ENCODE measurements at places on chromosomes 5 and 9. TPM values are rescaled to one million over a fixed set of nuclear protein-coding genes. Genes with fewer than 3 reads are reported as not detected.

GRCh38 chr5:1111727-1112289 is at the start of gene SLC12A7:
TSS of gene SLC12A7 (minus strand) at chr5:1112063. CDS start at chr5:1111991, 72 bp downstream.
- peaks cover 11% of the 10 kb centered on the region for H3K36me3 ChIP-seq
- peak within 1 kb of the TSS; percentile 89 for H3K4me3 ChIP-seq

GRCh38 chr9:93648836-93649235 is 72.5 kb downstream of the PHF2 start:
- H3K4me1 ChIP-seq, result no peaks in the 10 kb centered on the region
- DNase-seq, result no peak
- no peak overlapping the region for H3K27ac ChIP-seq
- peaks cover 4% of the 10 kb centered on the region for H3K36me3 ChIP-seq

GRCh38 chr9:26710008-26710407 is 182.6 kb downstream of the CAAP1 start:
- no peak overlapping the region for H3K27ac ChIP-seq
- H3K4me1 ChIP-seq, result no peaks in the 10 kb centered on the region
- no peaks in the 10 kb centered on the region for H3K27me3 ChIP-seq
- no peak for DNase-seq

DNA sequence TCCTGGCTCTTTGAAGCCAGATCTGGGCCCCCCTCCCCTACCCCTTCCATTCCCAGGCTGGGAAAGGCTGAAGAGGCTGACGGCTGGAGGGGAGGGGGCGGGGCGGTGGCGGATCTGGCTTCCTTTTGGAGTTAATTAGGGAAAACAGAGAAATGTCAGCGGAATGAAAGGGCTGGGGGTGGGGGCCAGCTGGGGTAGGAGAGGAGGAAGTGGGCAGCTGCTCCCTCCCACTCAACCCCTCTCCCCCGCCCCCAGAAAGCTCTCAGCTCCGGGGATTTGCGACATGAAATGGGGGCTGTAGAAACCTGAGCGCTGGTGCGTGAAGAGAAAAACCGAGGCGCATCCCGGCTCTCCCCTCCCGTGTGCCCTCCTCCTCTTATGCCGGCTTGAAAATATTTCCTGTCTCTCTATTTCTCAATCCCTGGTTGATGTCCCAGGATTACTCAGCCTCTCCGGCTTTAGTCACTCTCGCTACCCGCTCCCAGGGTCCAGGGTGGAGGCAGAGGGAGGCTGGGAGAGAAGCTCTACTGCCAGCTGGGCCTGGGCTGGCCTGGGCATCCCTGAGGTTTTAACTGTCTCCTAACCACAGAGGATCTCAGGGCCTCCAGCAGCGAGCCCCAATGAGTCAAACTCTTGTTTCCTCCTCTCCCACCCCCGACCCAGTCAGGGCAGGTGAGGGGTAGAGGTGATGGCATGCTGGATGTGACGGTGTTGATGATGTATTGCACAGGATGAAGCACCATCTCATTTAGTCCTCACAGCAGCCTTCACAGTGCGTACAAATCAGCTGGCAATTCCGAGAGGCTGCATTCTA is 20.1 kb downstream of the PCDHGC5 start:
- DNase-seq, result no peak
- H3K27me3 ChIP-seq, result no peaks in the 10 kb centered on the region
- no peak overlapping the region for H3K27ac ChIP-seq

BTNL8 gene
- total RNA-seq, result 0.18 TPM

DNA sequence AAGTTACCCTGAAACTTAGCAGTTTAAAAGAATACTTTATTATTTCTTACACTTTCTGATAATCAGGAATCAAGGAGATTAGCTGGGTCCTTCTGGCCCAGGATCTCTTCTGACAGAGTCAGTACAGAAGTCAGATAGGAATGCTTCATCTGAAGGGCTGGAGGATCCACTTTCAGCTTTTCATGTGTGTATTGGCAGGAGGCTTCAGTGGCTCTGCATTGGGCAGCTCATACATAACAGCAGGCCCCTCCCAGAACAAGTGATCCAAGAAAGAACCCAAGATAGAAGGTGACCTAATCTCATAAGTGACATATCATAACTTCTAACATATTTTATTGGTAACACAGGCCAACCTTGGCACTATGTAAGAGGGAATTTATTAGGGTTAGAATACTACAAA is 258.4 kb downstream of the HCN1 start:
- no peaks in the 10 kb centered on the region for H3K4me1 ChIP-seq
- H3K36me3 ChIP-seq, result no peaks in the 10 kb centered on the region
- no peak for DNase-seq
- no peak overlapping the region for H3K4me3 ChIP-seq
- H3K27ac ChIP-seq, result no peak overlapping the region

DNA sequence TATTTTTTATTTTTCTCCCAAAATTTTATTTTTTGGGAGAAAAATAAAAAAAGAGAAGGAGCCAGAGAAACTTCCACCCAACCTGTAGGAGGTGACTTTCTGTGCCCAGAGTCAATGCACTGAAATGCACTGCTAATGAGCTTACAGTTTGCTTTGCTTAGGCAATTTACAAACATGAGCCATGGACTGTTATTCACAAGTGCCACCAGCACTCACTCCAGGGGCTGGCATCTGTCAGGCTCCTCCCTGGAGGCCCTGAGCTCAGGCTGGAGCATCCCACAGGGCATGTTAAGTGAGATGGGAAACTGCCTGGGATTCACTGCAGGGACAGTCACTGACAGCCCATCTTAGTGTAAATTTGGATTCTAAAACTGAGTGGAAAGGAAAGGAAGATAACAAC is 74.9 kb downstream of the FANCC start:
- H3K27me3 ChIP-seq, result no peaks in the 10 kb centered on the region
- H3K4me1 ChIP-seq, result no peaks in the 10 kb centered on the region
- peaks cover 15% of the 10 kb centered on the region for H3K36me3 ChIP-seq

IL13 gene
- 830 TPM for total RNA-seq

GRCh38 chr5:180305481-180305880 is 13.6 kb upstream of the MAPK9 start:
- DNase-seq, result no peak
- H3K4me1 ChIP-seq, result no peaks in the 10 kb centered on the region
- no peaks in the 10 kb centered on the region for H3K36me3 ChIP-seq
- H3K27ac ChIP-seq, result no peak overlapping the region
- H3K27me3 ChIP-seq, result no peaks in the 10 kb centered on the region
- no peak overlapping the region for H3K4me3 ChIP-seq

DNA sequence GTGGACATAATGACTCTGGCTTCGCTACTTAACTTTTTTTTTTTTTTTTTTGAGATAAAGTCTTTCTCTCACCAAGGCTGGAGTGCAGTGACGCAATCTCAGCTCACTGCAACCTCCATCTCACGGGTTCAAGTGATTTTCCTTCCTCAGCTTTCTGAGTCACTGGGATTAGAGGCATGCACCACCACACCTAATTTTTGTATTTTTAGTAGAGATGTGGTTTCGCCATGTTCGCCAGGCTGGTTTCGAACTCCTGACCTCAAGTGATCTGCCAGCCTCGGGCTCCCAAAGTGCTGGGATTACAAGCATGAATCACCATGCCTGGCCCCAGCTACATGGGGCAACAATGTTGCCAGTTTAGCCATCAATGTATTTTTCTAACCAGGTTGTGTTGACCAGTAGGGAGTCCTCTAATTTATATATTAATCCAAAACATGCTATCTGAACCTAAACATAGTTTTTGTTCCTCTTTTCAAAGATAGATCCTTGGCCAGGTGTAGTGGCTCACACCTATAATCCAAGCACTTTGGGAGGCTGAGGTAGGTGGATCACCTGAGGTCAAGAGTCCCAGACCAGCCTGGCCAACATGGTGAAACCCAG is 120.3 kb upstream of the LHFPL2 start:
- peaks cover 8% of the 10 kb centered on the region for H3K27me3 ChIP-seq
- H3K36me3 ChIP-seq, result no peaks in the 10 kb centered on the region
- peaks cover 4% of the 10 kb centered on the region for H3K4me1 ChIP-seq
- H3K4me3 ChIP-seq, result no peak overlapping the region
- no peak overlapping the region for H3K27ac ChIP-seq

DNA sequence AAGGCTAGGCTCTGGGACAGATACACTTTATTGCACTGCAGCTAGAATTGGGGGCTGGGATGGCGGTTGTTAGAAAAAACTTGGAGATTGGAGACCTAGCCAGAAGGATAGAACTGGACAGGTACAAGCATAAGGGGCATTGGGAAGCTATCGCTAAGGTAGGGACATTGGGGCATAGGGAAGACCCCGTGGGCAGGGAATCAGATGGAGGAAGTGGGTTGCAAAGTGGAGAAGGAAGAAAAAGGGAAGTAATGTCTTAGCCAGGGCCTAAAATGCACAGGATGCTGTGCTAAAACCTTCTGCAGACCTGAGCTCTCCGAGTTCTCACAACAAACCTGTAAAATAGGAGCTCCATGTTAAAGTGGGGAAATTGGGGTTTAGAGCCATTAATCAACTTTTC is 178.2 kb downstream of the ZDHHC21 start:
- H3K27ac ChIP-seq, result no peak overlapping the region
- DNase-seq, result no peak
- H3K4me1 ChIP-seq, result no peaks in the 10 kb centered on the region
- no peak overlapping the region for H3K4me3 ChIP-seq
- no peaks in the 10 kb centered on the region for H3K27me3 ChIP-seq

PCDHB2 gene
- 0.11 TPM for total RNA-seq

GRCh38 chr9:38686933-38687332 is 33.0 kb downstream of the FAM240B start:
- H3K36me3 ChIP-seq, result no peaks in the 10 kb centered on the region
- no peak overlapping the region for H3K4me3 ChIP-seq
- H3K27me3 ChIP-seq, result no peaks in the 10 kb centered on the region
- no peak overlapping the region for H3K27ac ChIP-seq
- DNase-seq, result no peak
- peaks cover 9% of the 10 kb centered on the region for H3K4me1 ChIP-seq

DNA sequence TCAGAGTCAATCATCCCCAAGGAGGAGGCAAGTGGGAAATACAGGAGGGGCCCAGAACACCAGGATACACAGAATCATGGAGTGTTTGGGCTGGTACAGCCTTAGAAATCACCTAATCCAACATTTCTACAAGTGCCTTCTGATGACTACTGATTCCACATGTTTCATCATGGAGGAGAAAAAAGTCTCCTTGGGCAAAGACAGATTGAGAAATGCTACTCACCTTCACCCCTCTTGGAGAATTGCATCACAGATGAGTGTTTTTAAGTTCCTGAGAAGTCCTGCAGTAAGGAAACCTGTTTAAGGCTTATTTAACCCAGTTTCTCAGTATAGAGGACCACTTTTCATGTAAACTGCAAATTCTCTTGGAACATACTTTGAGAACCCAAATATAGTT is 2.2 kb upstream of the SLIT3 start:
- no peak for DNase-seq
- no peak overlapping the region for H3K4me3 ChIP-seq
- peaks cover 50% of the 10 kb centered on the region for H3K27me3 ChIP-seq
- peaks cover 10% of the 10 kb centered on the region for H3K4me1 ChIP-seq

GRCh38 chr9:99677281-99677680 is 144.4 kb upstream of the NR4A3 start:
- H3K4me3 ChIP-seq, result no peak overlapping the region
- no peak for DNase-seq
- no peak overlapping the region for H3K27ac ChIP-seq
- H3K4me1 ChIP-seq, result no peaks in the 10 kb centered on the region

ACTBL2 gene
- total RNA-seq, result not detected
